Activated T-cell treated with anti-CD3 and anti-CD28 coated beads, Interleukin-2, amount 50 U/mL, for 72 hours (primary cell): ENCODE measurements at places on chromosomes 2 and 18. TPM values are rescaled to one million over a fixed set of nuclear protein-coding genes. Genes with fewer than 3 reads are reported as not detected.

The BCL11A gene
- total RNA-seq, result 1.2 TPM

The DLGAP1 gene
- total RNA-seq, result 0.17 TPM

GRCh38 chr2:136433261-136433660, 315.3 kb upstream of the CXCR4 start:
- no peak overlapping the region for H3K27ac ChIP-seq
- no peaks in the 10 kb centered on the region for H3K4me1 ChIP-seq
- no peak overlapping the region for H3K4me3 ChIP-seq
- H3K27me3 ChIP-seq, result peaks cover 12% of the 10 kb centered on the region
- H3K36me3 ChIP-seq, result no peaks in the 10 kb centered on the region
- no peak for DNase-seq

- peaks cover 29% of the 10 kb centered on the region for H3K4me1 ChIP-seq
- H3K27me3 ChIP-seq, result peaks cover 17% of the 10 kb centered on the region
- no peak overlapping the region for H3K27ac ChIP-seq
- H3K36me3 ChIP-seq, result no peaks in the 10 kb centered on the region
Observed at GRCh38 chr2:174009488-174010223, 44.5 kb upstream of the SP3 start.

DNA sequence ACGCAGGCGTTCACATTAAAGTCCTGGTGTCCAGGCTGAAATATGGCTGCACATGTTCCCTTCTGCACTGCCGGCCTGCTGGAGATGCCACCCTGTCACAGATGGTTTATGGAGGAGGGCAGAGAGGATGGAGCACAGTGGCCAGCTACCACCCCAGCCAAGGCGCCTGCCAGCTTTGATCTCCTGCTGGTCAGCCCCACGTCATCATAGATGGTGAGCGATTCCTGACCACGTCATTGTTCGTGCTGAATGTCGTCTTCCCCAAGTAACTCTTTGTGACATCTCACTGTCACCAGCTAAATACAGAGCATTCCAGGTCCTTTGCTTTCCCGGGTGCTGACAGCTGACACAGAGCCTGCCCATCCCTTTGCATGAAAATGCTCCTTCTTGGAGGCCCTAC, 248.3 kb downstream of the TTC32 start:
- no peak for DNase-seq
- no peaks in the 10 kb centered on the region for H3K4me1 ChIP-seq
- H3K27ac ChIP-seq, result no peak overlapping the region
- H3K27me3 ChIP-seq, result no peaks in the 10 kb centered on the region

GRCh38 chr2:46569061-46569560, 89.7 kb downstream of the TMEM247 start:
- no peak overlapping the region for H3K4me3 ChIP-seq
- no peaks in the 10 kb centered on the region for H3K36me3 ChIP-seq
- no peaks in the 10 kb centered on the region for H3K27me3 ChIP-seq
- no peak overlapping the region for H3K27ac ChIP-seq

GRCh38 chr2:69798290-69798908, 31.1 kb upstream of the GMCL1 start:
- H3K36me3 ChIP-seq, result no peaks in the 10 kb centered on the region
- no peak overlapping the region for H3K27ac ChIP-seq
- peak overlapping the region; percentile 37 for H3K4me3 ChIP-seq
- no peaks in the 10 kb centered on the region for H3K27me3 ChIP-seq
- peaks cover 16% of the 10 kb centered on the region for H3K4me1 ChIP-seq

The XIRP2 gene
- not detected for total RNA-seq

DNA sequence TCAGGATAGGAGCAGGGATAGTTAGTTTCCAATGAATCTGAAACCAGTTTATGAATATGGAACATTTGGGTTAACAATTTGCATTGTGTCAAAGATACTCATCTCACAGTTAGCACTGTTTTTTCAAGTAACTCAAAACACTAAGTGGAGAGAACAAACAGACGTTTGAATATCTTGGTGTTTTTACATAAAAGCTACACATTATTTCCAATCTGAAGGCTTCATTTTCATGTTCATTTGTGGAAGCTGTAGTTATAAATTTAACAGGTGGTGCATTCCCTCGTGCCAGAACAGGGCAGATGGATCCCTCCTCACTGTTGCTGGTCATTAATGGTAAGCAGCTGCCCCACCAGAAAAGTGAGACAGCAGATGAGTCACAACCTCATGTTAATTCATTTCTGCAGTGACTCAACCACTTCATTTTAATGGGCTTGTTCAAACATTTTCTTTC, 286.9 kb downstream of the TMX3 start:
- no peaks in the 10 kb centered on the region for H3K27me3 ChIP-seq
- H3K36me3 ChIP-seq, result no peaks in the 10 kb centered on the region
- no peak overlapping the region for H3K4me3 ChIP-seq

The UCN gene
- 7.6 TPM for total RNA-seq

GRCh38 chr18:13566941-13567746, 159.2 kb downstream of the FAM210A start:
- H3K4me1 ChIP-seq, result peaks cover 96% of the 10 kb centered on the region
- peak overlapping the region; percentile 88 for H3K4me3 ChIP-seq
- H3K27ac ChIP-seq, result peak overlapping the region; percentile 80
- H3K27me3 ChIP-seq, result no peaks in the 10 kb centered on the region

GRCh38 chr2:113765276-113765675, 8.8 kb upstream of the SLC35F5 start:
- no peaks in the 10 kb centered on the region for H3K27me3 ChIP-seq
- no peaks in the 10 kb centered on the region for H3K4me1 ChIP-seq
- peaks cover 2% of the 10 kb centered on the region for H3K36me3 ChIP-seq
- no peak overlapping the region for H3K27ac ChIP-seq
- DNase-seq, result no peak

The MROH2A gene
- not detected for total RNA-seq

The METTL4 gene
- 28.3 TPM for total RNA-seq

DNA sequence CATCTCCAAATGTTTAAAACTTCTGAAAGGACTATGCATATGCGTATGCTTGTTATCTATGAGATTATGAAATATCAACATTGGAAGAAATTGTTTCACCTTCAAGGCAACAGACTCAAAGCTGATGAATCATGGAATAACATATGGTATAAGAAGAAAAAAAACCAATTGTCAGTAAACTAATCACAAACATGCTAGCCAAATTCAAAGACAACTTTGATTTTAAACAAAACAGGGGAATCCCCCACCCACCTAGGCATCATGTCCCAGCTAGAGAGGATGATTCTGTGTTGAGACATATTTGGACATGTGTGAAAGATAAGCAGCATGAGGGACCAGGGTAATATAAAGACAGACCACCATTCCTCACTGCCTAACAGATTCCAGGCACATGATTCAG, 147.7 kb downstream of the WDPCP start:
- no peak overlapping the region for H3K27ac ChIP-seq
- DNase-seq, result peak; percentile 11
- no peaks in the 10 kb centered on the region for H3K27me3 ChIP-seq
- H3K4me3 ChIP-seq, result no peak overlapping the region

The HOXD9 gene
- total RNA-seq, result not detected

The SCG2 gene
- total RNA-seq, result not detected

DNA sequence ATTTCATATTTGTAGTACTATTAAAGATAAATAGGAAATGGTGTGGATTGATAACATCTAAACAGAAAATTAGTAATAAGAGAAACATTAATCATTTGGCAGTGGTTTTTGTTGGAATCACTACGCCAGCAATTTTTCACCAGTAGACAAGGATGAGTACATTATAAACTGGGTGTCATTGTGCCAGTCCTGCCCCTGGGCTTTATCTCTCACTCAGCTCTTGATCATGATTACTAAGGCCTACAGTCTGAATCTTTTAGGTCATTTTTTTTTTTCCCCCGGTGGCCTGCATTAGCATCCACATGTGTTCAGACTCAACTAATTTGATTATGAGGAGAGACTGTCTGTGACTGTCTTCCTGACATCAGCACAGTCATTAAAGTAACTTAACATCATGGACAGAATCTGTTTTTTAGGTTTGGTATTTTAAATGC, 16.2 kb downstream of the GULP1 start:
- H3K36me3 ChIP-seq, result no peaks in the 10 kb centered on the region
- no peaks in the 10 kb centered on the region for H3K27me3 ChIP-seq
- H3K4me3 ChIP-seq, result no peak overlapping the region
- no peaks in the 10 kb centered on the region for H3K4me1 ChIP-seq

The MC5R gene
- not detected for total RNA-seq

The PIEZO2 gene
- total RNA-seq, result not detected

The POTEC gene
- not detected for total RNA-seq

- no peak overlapping the region for H3K27ac ChIP-seq
- H3K4me1 ChIP-seq, result no peaks in the 10 kb centered on the region
- no peak for DNase-seq
- no peaks in the 10 kb centered on the region for H3K36me3 ChIP-seq
Observed at GRCh38 chr2:20113004-20113796, 61.8 kb upstream of the LAPTM4A start.
